NCI-H1930 (cell line): ENCODE measurements at places on chromosomes 2 and 18.

- no peak for DNase-seq
Measured at GRCh38 chr18:8871489-8871888, 166.1 kb downstream of the MTCL1 start.

DNA sequence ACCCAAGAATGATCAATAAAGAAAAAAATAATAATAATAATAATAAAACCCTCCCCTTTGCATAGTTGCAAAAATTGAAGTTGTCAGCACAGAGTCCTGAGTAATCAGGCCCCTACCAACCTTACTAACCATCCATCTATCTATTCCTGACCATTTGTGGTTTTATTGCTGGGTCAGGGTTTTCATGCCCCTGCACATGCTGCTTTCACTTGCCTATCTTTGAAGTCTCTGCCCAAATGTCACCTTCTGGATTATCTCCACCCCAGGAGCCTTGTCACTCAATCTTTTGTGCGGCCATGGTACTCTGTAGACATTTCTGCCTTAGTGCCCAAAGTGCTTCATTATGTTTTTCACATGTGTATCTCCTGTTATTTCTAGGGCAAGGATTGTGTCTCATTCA is 35.1 kb downstream of the SLC30A6 start:
- no peak for DNase-seq

- no peak for DNase-seq
Measured at GRCh38 chr2:157172239-157172638, 85.3 kb upstream of the GALNT5 start.

GRCh38 chr2:230319211-230319862 is 7.7 kb upstream of the SP140L start:
- no peak for DNase-seq

DNA sequence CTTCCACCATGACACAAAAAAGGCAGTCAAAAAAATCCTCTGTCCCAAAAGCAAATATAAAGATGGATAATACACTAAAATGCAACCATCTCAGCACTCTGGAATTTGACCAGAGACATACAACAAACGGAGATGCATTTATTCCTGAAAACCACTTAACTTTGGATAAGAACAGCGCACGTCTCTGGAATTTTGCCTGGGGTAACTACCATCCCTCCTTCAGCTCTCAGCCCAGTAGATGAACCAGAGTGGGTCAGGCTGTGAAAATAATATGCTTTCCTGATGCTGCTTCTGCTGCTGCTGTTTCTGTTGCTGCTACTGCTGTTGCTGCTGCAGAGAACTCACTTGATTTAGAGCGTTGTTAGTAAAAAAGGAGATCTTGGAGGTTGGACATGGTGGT is 133.8 kb upstream of the ACVR2A start:
- DNase-seq, result no peak

- no peak for DNase-seq
Measured at GRCh38 chr2:197079832-197080555, 153.5 kb upstream of the PGAP1 start.

- no peak for DNase-seq
Measured at GRCh38 chr2:14552286-14552685, 80.2 kb upstream of the LRATD1 start.

DNA sequence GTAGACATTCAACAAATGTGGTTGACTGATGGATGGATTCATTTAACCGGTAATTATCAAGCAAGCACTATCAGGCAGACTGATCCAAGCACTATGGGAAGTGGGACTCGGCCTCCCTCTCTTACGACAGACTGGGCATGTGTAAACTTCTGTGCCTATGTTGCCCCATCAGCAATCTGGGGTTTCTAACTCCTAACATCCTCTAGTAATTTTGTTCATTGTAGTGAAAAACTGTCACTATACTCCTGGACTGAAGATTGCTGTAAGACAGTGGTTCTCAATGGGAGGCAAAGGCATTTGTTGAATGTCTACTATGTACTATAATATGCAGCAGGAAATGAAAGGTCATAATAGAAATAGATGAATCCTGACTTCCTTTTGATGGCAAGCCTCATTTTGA is 51.2 kb upstream of the CREB1 start:
- no peak for DNase-seq

DNA sequence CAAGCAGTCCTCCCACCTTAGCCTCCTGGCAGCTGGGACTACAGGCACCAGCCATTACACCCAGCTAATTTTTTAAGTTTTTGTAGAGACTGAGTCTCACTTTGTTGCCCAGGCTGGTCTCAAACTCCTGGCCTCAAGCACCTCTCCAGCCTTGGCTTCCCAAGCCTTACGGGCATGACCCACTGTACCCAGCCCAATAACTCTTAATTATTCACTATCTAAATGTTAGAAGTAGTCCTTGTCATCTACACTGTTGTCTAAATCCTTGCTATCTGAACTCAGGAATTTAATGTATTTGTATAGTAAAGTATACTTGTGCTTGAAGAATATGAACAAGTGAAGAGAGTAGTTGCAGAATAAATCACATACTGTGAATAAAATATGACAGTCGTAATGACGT is 37.9 kb upstream of the NBEAL1 start:
- DNase-seq, result no peak

DNA sequence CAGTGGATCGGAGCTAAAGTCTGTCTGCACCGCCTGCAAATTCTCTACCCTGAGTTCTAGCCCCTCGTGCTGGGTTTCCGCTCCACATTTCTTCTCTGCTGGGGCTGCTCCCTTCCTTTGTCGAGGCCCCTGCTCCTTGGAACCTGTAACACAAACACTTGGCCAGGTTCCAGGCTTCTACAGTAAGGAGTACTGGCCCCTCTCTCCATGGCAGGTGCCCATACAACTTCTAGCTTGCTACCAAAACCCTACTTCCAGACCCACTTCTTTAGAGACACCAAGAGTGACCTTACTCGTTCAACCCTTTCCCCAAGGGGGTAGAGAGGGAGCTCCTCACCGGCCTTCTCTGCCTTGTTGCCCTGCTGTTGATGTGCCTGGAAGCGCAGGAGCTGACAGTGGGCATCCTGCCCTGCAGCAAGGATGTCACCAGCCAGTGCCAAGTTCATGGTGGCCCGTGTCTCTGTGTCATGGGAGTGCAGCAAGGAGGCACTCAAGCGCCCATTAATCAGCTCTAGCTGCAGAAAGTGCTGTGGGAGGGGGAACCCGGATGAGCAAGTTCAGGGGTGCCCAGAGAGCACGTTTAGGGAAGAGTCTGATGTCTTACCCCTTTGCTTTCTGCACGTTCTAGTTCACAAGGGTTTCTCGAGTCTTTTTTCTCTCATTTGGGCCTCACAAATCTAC is 1.1 kb downstream of the PREB start:
- no peak for DNase-seq

- DNase-seq, result no peak
Measured at GRCh38 chr2:237754182-237754581, 44.4 kb upstream of the RBM44 start.

GRCh38 chr2:191693778-191694177 is 15.8 kb downstream of the NABP1 start:
- no peak for DNase-seq

- DNase-seq, result no peak
Measured at GRCh38 chr2:201358684-201359083, 1.5 kb upstream of the FLACC1 start.
